ENCODE measurements at places on chromosomes 3 and 15.

DNA sequence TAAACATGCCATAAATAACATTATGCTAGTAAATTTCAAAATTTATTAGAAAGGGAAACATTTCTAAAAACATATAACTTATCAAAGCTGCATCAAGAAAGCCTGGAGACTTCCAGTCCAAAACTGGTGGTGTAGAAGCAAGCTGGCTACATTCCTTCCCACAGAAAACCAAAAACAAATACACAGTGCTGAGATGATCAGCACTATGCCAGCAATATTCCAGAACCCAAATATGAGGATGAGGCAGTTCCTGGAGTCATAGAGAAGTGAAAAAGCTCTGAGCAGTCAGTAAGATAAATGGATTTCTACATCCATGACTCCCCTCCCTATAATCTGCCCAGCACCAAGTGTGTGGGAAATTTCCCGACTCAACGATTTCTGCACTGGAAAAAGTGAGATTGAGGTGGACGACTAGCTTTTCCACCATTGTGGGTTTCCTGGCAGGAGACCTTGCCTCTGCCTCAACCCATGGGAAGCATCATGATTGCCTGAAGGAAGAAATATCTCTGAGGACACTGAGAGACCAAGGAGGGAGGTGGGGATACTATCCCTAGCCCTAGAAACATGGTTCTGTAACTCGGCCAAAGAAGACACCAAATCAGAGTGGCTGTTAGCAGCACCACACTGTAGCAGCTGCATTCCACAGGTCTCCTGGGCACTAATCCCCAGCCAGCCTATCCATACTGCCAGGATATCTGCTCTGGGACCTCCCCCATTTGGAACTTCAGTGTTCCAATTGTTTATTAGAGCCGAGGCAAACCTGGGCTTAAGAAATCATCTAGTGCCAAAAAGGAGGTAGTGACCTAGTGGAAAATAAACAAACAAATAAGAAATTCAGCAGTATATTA lies 11.8 kb upstream of the CLN6 start:
- no peak for DNase-seq

DNA sequence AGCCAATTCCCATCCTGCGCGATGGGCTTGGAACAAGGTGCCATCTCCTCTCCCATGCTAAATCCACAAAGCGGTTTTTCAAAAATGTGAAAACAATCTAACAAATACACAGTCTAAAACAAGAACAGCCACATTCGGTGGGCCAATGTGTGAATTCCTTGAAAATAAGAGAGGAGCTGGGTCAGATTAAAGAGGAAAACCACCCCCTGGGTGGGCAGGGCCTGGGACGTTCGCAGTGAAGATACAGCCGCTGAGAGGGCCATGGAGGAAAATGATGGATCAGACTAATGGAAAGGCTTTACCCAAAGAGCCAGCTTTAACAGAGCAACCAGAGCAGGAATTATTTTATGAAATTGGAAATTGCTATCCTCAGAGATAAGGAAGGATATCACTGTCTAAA lies 27.4 kb downstream of the PRR20G start:
- DNase-seq, result no peak

DNA sequence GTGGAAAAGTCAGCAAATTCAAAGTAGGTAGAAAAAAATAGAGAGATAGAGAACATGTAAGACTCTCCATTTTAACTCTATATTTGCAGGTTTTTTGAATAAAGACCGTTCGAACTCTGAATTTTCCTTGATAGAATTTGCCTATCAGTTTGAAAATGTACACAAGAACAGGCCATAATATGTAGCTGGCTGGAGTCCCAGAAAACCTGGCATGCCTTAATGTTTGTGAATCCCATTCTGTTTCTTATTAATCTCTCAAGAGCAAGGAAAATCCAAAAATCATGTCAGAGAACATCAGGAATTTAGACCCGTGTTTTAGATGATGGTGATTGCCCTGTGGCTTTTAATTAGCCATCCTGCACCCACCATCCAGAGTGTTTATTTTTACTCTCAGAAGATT lies 7.2 kb upstream of the CFAP161 start:
- no peak for DNase-seq

DNA sequence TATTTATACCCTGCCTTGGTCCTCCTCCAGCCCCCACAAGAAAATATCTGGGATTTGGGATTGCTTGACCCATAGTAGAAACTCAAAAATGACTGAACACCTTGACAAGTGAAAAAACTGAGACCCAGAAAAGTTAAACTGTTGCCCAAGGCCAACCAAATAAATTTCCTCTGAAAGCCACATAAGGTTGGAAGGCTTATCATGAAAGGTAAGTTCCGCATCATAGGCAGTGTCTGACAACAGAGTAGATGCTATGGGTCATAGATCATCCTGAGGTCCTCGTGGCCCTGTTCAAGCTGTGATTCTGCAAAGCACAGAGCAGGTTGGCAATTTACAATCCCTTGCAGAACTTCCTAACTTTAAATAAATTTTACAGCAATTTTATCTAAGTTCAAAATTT lies 140.8 kb upstream of the TSC22D2 start:
- no peak for DNase-seq

DNA sequence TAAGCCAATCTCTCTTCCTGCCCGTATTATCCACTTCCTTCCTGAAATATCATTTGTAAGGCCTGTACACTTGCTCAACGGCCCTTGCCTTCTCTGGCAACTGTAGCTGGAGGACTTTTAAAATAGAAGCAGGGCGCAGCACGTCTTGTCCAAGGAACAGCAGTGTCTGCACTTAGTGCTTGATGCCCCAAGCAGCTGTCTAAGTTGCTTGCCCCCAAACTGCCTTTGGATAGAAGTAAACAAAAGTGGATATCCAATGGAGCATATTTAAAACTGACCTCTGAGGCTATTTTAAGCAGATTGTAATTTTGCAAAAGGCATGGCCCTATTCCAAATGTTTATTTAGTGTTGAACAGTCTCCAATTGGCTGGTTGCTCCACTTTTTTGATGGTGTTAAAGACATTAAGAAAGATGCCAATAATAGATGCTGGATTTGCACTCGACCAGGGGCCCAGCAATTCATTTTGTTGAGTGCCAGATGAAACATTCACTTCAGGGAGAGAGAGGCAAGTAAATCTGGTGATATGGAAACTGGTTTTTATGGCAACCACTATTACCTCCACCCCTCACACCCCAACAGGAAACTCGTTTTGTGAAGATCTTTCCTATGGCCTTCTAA lies 526.8 kb upstream of the TBL1XR1 start:
- peak; percentile 66 for DNase-seq

DNA sequence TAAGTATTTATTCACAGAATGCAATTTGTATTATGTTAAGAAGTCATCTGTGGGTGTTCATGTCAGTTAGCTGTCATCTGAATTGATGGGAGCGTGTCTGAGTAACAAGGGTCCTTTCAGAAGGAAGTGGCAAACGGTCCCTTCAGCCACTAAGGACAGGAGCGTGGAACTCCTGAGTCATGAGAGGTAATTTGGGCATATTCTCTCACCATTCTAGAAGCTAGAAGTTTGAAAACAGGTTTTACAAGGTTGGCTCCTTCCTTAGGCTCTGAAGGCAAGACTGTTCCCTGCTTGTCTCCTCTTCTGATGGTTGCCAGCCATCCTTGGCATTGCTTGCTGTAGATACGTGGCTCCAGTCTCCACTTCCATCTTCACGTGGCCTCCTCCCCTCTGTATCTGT lies 19.7 kb downstream of the ABHD2 start:
- DNase-seq, result no peak

DNA sequence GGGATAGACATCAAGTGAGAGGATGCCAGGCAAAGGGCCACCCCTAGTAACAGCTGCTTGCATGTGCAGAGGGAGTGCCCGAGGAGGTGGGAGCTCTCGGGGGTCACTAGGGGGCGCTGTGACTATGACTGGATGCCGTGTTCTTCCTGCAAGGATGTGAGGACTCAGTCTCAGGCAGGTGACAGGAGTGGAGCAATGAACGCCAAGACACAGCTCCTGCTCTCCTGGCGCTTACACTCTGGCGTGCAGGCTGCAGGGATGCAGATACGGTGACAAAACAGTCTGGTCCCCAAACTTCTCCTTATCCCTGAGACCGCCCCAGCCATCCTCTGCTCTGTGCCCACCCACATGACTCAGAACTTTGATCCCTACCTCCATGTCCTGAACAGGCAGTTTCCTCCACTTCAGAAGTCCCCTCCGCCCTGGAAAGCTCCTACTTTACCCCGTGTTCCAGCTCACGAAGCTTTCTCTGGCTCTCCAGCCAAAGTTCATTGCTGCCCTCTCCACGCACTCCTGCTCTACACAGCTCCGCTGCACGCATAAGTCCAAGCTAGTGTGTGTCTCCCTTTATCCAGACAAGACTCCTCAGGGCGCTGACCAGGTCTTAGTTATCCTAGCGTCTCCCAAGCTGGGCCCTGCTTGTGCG lies 14.7 kb downstream of the RHOV start:
- DNase-seq, result peak; percentile 93

- no peak for DNase-seq
These were observed 14.5 kb upstream of the SLC6A1 start for GRCh38 chr3:10977892-10978510.

- DNase-seq, result no peak
These were observed 6.8 kb downstream of the ARL6IP5 start for GRCh38 chr3:69091389-69092029.

DNA sequence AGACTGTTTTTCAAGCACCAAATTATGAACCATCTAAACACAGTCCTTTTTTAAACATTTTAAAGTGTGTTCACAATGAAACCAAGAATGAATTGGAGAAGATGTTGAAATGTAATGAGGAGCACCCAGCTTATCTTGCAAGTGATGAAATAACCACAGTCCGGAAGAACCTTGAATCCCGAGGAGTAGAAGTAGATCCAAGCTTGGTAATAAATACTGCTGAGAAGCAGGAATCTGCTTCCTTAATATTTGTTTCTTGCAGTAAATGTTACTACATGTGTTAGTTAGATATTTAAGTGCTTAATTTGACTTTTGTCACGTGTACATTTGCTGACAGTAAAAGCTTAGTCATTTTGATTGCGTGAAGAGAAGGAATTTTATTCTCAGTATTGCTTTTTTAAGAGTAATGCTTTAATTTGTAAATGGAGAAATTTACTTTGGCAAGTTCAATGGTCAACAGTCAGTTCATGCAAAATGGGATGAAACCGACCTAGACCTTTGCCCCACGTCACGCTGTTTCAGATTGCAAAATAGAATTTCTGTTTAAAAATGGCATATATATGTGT lies 69.8 kb downstream of the OPA1 start:
- DNase-seq, result no peak

DNA sequence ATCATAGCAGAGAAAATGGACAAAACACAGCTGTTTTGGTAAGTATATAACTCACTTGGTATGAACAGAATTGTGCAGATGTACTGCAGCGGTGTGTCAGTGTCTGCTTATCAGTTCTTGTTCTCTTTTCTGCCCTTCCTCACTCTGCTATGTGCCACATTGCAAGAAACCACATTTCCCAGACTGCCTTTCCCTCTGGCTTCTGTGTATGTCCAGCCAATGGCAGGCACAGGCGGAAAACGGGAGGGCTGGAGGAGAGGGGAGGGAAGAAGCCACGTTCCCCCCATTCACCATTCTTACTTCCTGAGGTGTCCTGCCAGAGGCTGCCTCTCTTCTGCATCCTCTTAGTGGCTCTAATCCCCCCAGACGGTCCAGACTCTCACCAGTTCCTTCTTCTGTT lies 15.4 kb downstream of the HHLA2 start:
- DNase-seq, result no peak

GRCh38 chr15:33022629-33023028 lies 171.9 kb downstream of the FMN1 start:
- peak; percentile 47 for DNase-seq

GRCh38 chr3:5051772-5052171 lies 70.3 kb upstream of the ARL8B start:
- DNase-seq, result no peak

- no peak for DNase-seq
These were observed 92.0 kb downstream of the MTHFS start for GRCh38 chr15:79804838-79805237.

DNA sequence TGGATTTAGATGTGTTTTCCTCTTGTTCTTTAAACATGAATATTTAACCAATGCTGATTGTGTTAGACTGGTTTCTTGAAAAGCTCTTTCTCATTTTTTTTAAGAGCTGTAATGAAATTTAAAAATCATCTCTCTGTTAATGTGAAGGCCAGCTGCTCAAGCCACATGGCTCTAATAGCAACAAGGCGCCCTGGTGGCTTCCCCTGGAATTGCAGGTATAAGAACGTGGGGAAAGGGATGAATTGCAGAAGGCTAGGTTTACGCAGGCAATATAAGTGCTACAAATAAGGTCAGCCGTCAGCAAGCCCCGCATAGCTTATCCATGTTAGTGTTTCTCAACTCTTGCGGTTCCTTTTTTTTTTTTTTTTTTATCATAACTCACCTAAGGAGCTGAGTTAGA lies 108.5 kb downstream of the SAMMSON start:
- peak; percentile 12 for DNase-seq

- no peak for DNase-seq
These were observed 41.5 kb downstream of the ABHD17C start for GRCh38 chr15:80736560-80736959.

DNA sequence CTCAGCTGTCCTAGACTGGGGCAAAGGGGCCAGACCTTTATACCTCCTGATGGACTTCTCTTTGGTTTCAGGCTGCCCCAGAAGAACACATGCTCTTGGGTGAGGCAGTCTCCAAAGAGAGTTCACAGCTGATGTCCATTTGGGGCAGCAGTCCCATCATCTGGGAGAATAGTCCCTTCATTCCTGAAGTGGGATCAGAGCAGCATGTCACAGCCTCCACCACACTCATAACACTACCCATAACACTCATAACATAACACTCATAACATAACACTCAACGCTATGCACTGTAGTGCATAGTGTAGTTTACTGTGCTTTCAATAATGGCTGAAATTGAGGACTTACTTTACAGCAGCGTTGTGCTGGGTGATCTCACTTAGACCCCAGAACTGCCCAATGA lies 36.7 kb upstream of the PLCL2 start:
- no peak for DNase-seq

DNA sequence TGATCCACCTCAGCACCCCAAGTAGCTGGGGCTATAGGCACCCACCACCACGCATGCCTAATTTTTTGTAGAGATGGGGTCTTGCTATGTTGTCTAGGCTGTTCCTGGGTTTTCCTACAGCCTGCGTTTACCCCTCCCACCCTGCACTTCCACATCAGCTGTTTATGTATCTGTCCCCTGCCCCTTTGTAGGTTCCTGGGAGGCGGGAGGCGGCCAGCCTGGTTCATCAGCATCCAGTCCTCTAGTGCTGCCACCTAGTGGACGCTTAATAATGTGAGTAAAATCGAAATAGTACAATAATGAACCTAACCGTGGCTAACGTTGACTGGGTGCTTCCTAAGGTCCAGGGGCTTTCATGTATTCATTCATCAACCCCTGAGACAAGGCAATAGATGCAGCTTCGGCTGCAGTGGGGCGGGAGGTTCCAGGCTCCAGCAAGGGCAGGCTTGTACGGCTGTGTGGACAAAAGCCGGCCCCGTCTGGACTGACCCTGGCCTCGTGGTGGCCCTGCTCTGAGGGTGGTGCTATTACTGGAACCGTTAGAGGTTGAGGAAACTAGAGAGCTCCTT lies 1.2 kb upstream of the LCTL start:
- peak; percentile 38 for DNase-seq

DNA sequence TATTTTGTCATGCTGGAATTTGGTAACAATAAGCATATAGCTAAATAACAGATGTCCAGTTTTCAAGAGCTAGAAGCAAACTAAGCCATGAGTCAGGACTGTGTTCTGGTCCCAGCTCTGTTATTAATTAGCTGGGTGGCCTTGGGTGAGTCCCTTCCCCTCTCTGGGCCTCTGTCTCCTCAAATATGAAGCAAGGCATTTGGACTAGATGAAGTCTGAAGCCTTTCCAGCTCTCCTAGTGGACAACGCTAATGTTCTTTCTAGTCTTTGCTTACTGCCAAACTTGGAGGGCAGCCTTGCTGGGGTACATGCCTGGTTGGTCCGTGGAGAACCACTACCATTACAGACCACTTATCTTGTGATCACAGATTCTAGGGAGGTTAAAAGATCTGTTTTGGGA lies 127.6 kb downstream of the DUT start:
- DNase-seq, result no peak

Measured in left colon (tissue), 2 donors.